ENCODE measurements at places on chromosomes 1 and 21. TPM values are rescaled to one million over a fixed set of nuclear protein-coding genes. Genes with fewer than 3 reads are reported as not detected.

Gene TAL1
- not detected for total RNA-seq

Gene ALPL
- not detected for total RNA-seq

Gene MXRA8
- 0.75 TPM for total RNA-seq

Gene GPA33
- not detected for total RNA-seq

Gene RNF186
- not detected for total RNA-seq

Gene FLVCR1
- 21.8 TPM for total RNA-seq

Gene GPR153
- total RNA-seq = 1.7 TPM

Gene ACTN2
- 0.44 TPM for total RNA-seq

Gene SPATA21
- not detected for total RNA-seq

Gene STYXL2
- not detected for total RNA-seq

Gene DPYD
- 13.8 TPM for total RNA-seq

Gene TMEM52
- 1.1 TPM for total RNA-seq

Gene RGSL1
- total RNA-seq = not detected

Gene KRTAP19-3
- not detected for total RNA-seq

Gene VTCN1
- total RNA-seq = not detected

Gene F13B
- not detected for total RNA-seq

Gene FBXO44
- total RNA-seq = 25.4 TPM

Gene CYP4A11
- not detected for total RNA-seq

Gene RAB3B
- total RNA-seq = 0.02 TPM

Gene SHE
- total RNA-seq = not detected

Gene KCNJ9
- total RNA-seq = not detected

Gene TCEA3
- 7.8 TPM for total RNA-seq

Gene ILDR2
- 10.3 TPM for total RNA-seq

Gene ADCY10
- total RNA-seq = 0.19 TPM
